Right atrium auricular region (tissue), 2 donors: ENCODE measurements at places on chromosomes 7 and 10.

GRCh38 chr10:9012312-9012711 is 957.8 kb downstream of the GATA3 start:
- no peak for DNase-seq

DNA sequence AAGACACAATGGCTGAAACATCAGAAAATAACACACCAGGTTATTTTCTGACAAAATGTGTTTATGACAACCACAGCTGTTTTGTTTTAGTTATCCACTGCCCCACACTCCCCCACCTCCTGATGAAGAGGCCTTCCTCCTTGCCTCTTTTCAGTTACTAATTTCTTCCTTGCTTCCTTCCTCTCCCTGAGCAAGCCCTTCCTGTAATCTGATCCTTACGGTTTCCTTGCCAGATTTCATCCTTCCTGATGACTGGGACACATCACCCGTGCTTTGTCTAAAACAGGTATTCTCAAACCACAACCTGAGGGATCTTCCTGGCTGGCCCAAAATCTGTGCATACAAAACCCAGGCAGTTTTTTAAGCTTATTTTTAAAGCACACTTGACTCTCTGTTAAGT is 39.4 kb downstream of the CHST15 start:
- no peak for DNase-seq

- DNase-seq, result no peak
These were observed 3.4 kb upstream of the ITGB1 start for GRCh38 chr10:32961343-32961894.

GRCh38 chr7:82665966-82666507 is 222.5 kb upstream of the CACNA2D1 start:
- no peak for DNase-seq

GRCh38 chr10:79385804-79386531 is 38.7 kb downstream of the PPIF start:
- DNase-seq, result peak; percentile 57

GRCh38 chr7:111678281-111678680 is 116.0 kb upstream of the IMMP2L start:
- DNase-seq, result no peak

GRCh38 chr7:30428246-30429155 is 50.1 kb downstream of the NOD1 start:
- peak; percentile 46 for DNase-seq

DNA sequence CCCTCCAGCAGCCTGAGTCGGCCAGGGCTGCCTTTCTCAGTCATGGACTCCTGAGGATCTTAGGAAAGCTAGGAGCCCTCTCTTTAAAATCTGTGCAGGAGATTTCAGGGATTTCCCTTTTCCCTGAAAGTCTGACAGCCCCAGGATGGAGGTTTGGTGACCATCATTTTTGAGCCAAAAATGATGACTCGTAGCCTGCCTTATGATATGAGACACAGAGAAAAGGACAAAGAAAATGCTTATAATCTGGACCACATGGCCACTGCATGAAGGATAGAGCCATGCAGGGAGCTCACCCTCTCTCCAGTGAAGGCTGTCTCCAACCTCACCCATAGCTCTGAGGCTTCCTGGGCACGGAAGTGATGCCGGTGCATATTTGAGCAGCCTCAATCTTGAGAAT is 106.6 kb upstream of the CHST15 start:
- DNase-seq, result no peak

- no peak for DNase-seq
These were observed 148.9 kb downstream of the PARD3 start for GRCh38 chr10:34666008-34666704.

DNA sequence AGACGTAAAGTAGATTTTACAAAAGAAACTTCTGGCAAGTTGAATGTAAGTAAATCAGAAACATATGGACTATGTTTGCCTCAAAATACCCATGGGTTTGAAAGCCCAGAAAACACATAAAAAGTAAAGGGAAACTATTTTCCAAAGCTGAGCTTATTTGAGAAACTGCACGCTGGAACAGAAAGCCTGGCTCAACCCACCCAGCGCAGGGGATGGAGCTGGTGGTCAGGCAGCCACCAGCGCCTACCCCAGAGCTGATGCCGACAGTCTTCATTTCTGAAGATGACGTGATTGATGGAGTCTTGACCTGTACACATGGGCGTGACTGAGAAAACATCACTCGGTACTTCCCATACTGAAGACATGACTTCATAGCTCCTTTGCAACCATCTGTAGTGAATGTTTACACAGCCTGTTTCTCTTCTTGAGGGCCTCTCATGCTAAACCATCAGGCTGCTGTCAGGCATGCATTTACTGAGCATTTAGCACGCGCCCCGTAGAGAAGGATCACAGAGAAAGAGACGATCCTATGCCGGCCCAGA is 232.6 kb upstream of the AUTS2 start:
- DNase-seq, result no peak

- no peak for DNase-seq
These were observed 733.7 kb upstream of the IGFBP3 start for GRCh38 chr7:46654546-46655443.

DNA sequence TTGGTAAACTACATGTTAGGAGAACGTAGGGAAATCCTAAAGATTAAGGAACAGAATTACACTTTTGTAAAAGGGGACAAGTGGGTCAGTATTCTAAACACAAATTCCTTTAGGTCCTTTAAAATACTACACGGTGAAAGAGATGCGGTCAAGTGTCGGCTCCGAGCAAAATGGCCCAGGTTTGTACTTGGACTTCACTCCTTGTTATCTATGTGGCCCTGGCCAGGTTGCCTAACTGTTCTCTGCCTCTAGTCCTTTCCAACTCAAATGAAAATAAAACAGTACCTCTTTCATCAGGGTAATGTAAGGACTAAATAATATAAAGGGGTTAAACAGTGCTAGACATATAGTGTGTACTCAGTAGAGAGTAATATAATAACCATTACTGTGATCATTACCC is 344.8 kb downstream of the PARD3 start:
- no peak for DNase-seq

DNA sequence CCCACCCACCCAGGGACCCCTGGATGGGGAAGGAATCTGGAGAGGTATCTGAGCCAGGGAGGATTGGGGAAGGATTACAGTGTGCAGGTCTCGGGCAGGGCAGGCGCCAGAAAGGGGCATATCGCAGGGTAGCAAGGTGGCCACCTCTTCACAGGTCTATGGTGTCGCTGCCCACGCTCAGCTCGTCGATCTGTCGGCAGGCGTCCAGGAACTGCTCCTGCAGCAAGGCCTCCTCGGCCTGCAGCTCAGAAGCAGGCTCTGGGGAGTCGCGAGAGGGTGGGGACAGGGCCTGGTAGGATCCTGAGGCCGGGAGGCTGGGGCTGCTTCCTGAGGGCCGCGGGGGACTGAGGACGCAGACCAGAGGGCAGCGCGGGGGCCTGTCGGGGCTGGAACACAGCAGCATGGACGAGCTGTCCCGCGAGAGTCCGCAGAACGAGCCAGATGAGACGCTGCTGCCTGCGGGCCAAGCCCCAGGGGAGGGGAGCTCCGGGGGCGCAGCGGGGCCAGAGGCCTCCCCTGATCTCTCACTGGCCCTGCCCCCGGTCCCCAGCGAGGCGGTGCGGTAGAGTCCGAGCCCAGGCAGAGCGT is 7.1 kb upstream of the RBM28 start:
- no peak for DNase-seq

DNA sequence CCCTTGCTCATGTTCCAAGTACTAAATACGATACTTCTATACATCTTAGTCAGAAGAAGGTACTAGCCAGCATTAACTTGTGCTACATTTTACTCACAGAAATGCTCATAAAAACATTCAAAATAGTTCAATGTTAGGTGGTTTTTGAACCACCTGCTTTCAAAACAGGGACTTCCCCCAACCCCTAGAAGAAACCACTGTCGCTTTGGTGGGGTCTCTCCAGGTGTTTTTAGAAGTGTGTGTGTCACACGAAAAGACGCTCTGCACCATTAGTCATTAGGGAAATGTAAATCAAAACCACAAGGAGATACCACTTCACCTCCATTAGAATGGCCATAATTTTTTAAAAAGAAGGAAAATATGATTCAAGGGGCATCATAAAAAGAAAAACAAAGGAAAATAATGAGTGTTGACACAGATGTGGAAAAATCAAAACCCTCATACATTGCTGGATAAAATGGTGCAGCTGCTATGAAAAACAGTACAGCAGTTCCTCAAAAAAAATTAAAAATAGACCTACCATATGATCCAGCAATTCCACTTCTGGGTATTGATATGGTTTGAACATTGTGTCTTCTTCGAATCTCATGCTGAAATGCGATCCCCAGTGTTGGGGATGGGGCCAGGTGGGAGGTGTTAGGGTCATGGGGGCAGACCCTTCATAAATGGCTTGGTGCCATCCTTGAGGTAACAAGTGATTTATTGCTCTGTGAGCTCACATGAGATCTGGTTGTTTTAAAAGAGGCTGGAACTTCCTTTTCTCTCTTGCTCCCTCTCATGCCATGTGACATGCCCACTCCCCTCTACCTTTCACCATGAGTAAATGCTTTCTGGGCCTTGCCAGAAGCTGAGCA is 74.2 kb downstream of the MALSU1 start:
- DNase-seq, result no peak

DNA sequence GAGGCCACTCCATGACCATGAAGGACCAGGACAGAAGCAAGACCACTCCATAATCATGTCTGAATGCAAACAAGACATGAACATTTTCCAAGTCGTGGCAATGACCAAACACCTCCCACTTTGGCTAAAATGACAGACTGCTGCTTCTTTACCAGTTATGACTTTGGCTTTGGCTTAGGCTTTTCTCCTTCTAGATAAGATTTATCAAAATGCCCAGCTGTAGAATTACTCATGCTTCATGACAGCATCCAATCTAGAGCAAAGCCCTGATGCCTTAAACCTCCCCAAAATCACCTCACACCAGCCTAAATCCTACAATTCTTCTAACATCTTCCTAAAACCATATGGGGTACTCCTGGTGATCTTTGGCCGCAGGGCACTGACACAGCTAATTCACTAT is 102.1 kb downstream of the VPS41 start:
- no peak for DNase-seq

DNA sequence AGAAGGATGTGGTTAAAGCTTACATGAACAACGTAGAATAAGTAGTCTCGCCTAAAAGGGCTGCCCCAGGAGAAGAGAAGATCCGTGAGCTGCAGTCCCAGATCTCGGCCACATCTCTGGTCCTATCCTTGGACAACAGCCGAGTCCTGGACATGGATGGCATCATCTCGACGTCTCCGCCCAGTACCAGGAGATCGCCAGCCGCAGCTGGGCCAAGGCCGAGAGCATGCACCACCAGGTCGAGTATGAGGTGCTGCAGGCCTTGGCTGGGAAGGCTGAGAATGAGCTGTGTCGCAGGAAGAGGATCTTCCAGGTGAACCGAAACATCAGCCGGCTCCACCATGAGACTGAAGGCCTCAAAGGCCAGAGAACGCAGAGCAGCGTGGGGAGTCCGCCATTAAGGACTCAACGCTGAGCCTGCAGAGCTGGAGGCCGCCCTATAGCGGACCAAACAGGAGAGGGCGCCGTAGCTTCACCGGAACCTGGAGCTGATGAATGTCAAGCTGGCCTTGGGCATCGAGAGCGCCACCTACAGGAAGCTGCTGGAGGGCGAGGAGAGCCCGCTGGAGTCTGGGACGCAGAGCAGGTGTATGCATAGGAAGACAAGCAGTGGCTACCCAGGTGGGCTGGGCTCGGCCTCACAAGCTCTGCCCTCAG is 22.2 kb downstream of the LIPK start:
- no peak for DNase-seq

GRCh38 chr7:135930565-135931461 is 46.3 kb downstream of the MTPN start:
- no peak for DNase-seq

- no peak for DNase-seq
These were observed 663.3 kb upstream of the MGMT start for GRCh38 chr10:128803790-128804189.

GRCh38 chr10:78319371-78319770 is 285.7 kb downstream of the RPS24 start:
- no peak for DNase-seq

- no peak for DNase-seq
These were observed 4.5 kb downstream of the DEPP1 start for GRCh38 chr10:44974082-44974627.

GRCh38 chr7:51591223-51591622 is 274.6 kb upstream of the COBL start:
- DNase-seq, result no peak

- DNase-seq, result no peak
These were observed 219.5 kb downstream of the CCDC3 start for GRCh38 chr10:12781976-12782375.
